Caki2 (cell line): ENCODE measurements at places on chromosomes 1 and 21. TPM values are rescaled to one million over a fixed set of nuclear protein-coding genes. Genes with fewer than 3 reads are reported as not detected.

Gene PFDN2
- 23.4 and 34.3 TPM in 2 replicates for total RNA-seq

Gene OR2L13
- not detected in 2 replicates for total RNA-seq

Gene OR2T29
- not detected in 2 replicates for total RNA-seq

Gene PGLYRP4
- not detected in 2 replicates for total RNA-seq

Gene AKR7A3
- total RNA-seq, result not detected in 2 replicates

Gene SLC45A1
- total RNA-seq, result 0.74 and 3.3 TPM in 2 replicates

Gene EXO1
- total RNA-seq, result 30.5 and 32.4 TPM in 2 replicates

Gene UHMK1
- total RNA-seq, result 25.3 and 33.6 TPM in 2 replicates

Gene GBP5
- not detected in 2 replicates for total RNA-seq

Gene VHLL
- not detected in 2 replicates for total RNA-seq

GRCh38 chr1:157119008-157119407 lies 19.2 kb downstream of the ETV3 start:
- DNase-seq, result no peak

DNA sequence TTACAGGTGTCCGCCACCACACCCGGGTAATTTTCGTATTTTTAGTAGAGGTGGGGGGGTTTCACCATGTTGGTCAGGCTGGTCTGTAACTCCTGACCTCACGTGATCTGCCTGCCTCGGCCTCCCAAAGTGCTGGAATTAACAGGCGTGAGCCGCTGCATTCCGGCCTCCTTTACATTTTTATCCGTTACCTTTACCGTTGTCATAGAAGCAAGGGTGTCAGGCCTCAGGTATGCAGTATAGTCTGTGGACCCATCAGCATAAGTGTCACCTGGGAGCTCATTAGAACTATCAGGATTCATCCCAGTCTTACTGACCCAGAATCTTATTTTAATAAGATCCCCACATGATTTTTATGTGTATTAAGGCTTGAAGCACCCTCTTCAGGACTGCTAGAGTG lies 5.4 kb downstream of the CDC42 start:
- DNase-seq, result no peak

DNA sequence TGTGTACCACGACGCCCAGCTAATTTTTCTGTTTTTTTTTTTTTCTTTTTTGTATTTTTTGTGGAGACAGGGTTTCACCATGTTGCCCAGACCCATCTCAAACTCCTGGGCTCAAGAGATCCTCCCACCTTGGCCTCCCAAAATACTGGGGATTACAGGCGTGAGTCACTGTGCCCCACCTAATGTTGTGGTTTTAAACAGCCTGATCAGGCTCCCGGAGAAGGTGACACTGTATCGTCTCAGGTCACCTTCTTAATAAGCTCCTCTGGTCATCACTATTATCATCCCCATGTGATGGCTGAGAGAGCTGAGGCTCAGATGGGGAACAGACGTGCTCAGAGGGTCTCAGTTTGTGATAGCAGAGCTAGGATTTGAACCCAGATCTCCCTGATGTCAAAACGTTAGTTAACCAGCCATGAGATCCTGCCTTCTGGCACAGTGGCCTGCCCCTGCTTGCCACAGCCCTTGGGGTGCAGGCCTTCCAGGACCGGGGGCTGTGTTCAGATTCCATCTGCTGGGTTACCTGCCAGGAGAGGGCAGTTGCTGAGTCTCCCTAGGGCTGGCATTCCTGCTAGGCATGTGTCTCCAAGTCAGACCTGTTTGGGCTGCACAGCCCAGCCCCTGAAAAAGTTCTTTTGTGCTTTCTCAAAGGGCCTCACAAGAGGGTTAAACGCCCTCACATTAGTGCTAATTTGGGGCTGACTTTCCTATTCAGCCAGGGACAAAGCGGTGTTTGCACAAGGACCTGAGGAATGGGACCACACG lies 32.7 kb upstream of the GRHL3 start:
- DNase-seq, result no peak

GRCh38 chr1:81270051-81270450 lies 530.7 kb upstream of the ADGRL2 start:
- DNase-seq, result no peak

GRCh38 chr21:27808923-27809322 lies 842.0 kb upstream of the ADAMTS5 start:
- DNase-seq, result no peak

- peak; percentile 63 for DNase-seq
Measured at GRCh38 chr1:156052862-156053767, 483 bp downstream of the UBQLN4 start.

DNA sequence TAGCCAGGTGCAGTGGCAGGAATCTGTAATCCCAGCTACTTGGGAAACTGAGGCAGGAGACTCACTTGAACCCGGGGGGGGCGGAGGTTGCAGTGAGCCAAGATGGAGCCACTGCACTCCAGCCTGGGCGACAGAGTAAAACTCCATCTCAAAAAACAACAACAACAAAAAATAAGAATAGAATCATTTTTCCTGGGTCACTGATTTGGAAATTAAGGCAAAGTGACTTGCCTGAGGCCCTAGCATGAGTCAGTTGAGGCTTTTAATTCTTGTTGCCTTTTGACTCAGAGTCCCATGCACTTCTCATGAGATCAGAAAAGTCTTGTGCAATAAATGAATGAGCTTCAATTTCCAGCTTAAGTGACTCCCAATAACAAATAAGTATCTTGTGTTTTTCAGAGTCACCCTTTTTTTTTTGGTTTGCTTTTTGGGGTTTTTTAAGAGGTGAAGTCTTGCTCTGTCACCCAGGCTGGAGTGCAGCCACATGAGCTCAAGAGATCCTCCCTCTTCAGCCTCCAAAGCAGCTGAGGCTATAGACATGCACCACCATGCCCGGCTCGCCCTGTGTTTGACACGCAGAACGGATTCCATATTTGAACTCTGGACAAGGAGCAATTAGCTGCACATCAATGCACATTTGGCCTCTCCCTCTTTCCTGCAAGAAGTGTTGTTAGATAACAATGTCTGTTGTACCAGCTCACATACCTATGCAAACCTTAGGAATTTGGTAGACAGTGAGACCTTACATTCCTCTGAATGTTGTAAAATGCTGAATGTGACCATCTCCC lies 3.4 kb upstream of the PLEKHM2 start:
- peak; percentile 95 for DNase-seq

DNA sequence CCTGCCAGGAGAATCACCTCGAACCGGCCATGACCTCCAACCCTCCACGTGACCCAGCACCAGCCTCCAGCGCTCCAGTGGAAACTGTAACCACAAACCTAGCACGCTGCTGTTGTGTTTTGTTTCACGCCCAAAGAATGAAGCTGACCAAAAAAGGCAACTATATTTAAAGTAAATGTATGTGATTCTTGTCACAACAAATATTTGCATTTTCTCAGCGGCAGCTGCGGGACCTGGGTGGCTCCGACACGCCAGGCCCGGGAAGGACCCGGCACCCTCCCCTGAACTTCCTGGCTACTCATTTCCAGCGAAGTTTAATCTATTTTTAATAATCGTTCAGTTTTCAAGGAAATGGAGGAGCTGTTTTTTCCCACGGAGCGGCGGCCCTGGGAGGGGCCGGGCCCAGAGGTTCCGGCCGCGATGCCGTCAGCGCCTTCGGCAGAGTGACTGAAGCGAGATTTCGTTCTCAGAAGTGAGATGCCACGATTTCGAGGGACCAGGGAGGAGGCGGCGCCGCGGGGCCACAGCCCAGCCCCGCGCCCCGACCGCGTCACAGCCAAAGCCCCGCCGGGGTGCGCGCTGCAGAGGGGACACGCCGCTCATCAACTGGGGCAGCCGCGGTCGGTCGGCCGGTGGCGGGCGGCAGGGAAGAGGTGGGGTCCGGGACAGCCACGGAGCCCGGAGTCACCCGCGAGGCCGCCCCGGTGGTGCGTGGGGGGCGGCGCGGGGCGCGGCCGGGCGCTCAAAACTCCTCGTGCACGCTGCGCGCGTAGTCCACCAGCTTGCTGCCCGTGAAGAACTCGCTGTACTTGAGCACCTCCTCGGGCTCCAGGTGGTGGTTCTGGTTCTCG lies 3.0 kb upstream of the TNFRSF4 start:
- no peak for DNase-seq

GRCh38 chr1:53572065-53572814 lies 113.0 kb downstream of the DMRTB1 start:
- peak; percentile 61 for DNase-seq

- no peak for DNase-seq
Measured at GRCh38 chr1:184820956-184821355, 66.3 kb upstream of the EDEM3 start.

GRCh38 chr1:63321066-63321784 lies 1.1 kb upstream of the FOXD3 start:
- no peak for DNase-seq

- DNase-seq, result no peak
Measured at GRCh38 chr1:57091642-57092041, 125.8 kb upstream of the C8B start.

DNA sequence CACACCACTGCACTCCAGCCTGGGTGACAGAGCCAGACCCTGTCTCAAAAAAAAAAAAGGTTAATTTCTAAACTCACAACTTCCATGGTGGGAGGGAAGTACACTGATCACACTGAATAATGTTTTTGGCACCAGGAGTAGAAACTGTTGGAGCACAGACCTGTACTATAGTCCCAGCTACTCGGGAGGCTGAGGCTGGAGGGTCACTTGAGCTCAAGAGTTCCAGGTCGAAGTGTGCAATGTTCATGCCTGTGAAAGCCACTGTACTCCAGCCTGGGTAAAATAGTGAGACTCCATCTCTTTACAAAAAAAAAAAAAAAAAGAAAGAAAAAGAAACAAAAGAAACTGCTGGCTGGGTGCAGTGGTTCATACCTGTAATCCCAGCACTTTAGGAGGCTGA lies 35.3 kb downstream of the TMEM50B start:
- DNase-seq, result no peak

DNA sequence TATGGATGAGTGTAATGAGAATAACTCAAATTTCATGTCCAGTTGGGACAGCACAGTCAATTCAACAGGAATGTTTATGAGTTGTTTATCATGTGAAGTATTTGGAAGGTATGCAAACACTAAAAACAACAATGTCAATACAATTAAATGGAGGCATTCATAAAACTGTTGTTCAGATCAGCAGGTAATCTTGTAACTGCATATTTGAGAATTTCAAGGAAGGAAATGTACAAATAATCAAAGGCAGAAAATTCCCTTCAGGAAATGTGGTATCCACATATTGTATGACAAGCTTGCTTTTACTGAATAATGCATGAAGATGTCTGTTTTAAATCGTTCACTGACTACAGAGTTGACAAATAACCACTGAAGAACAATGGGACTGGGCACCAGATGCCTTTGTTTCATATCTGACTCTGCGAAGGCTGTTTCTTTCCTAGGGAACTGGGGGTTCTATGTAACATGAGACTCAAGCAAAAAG lies 198.3 kb downstream of the LTN1 start:
- no peak for DNase-seq

DNA sequence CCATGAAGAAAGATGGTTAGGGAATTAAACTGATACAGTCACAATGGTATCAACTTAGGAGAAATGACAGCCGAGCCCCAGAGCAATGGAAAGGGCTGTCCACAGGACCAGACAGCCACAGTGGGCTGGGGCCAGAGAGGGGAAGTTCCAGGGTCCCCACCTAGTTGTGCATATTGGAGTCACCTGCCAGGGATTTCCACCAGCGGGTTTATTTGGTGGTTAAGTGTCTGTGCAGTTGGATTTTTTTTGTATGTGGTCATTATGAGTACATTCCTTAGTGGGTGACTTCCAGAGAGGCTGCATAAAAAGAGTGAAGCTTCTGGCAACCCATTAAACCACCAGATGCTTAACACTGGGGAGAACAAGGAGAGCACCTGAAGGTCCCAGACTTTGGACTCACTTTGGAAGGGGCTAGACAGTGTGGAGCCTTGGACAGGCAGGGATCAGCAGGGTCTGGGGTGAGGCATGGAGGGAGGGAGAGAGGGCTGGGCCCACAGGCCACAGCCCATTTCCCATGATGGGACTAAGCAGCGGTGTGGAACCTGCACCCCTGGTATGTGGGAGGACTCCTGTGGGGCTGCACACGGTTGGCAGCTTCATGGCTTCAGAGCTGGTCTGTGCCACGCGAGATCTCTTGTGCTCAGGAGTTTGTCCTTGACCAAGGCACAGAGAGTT lies 7.8 kb upstream of the PTTG1IP start:
- peak; percentile 68 for DNase-seq

GRCh38 chr1:40044110-40044509 lies 3.6 kb downstream of the CAP1 start:
- DNase-seq, result no peak

DNA sequence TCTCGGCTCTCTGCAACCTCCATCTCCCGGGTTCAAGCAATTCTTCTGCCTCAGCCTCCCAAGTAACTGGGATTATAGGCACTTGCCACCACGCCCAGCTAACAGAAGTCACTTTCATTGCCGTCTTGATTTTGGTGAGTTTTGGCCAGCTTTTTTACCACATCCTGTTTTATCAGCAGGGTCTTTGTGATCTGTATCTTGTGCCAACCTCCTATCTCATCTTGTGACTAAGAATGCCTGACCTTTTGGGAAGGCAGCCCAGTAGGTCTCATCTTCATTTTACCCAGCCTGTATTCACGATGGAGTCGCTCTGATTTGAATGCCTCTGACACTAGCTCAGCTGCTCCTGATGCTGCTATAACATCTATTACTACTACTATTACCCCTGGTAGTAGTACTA lies 46.8 kb upstream of the BARHL2 start:
- no peak for DNase-seq

GRCh38 chr1:246367041-246367440 lies 140.0 kb downstream of the SMYD3 start:
- no peak for DNase-seq

DNA sequence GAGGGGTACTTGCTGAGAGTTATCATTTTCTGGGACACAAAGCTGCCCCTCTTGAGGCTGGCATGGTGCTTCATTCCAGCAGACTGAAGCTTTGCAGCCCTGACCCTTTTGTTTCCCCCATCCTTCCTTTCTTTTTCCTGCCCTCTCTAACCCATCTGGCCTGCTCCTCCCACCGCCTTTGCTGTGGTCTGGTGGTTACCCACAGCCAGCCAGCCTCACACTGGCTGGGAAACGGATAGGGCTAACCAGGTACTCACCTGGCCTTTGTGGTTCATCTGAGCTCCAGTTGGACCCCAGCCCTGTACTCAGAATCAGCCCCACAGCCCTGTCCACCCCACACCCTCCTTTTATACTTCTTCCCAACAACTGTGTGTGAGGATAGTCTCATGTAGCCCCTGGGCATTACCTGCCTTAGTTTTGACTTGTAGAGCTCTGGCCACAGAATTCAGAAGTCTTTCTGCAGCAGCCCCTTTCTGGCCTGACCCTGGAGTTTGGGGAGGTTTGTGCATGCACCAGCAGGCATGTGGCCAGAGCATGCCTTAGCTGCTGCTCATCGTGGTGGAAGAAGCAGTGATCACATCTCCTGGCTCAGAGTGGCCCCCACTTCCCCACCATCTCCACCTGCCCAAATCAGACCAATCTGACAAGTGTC lies 138.0 kb downstream of the TRABD2B start:
- no peak for DNase-seq

DNA sequence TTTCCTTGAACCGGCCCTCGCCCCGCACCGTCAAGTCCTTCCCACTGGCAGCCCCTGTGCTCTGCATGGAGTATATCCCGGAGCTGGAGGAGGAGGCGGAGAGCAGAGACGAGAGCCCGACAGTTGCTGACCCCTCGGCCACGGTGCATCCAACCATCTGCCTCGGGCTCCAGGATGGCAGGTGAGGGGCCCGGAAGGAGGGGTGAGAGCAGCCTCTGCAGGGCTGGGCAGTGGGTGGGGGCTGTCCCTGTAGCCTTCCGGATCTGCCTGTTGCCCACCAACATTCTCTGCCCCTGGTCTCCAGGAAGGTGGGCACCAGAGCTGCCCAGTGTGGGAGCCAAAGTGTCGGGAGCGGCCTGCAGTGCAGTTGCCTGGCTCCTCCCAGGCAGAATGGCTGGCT lies 99.2 kb upstream of the ACTL8 start:
- DNase-seq, result no peak

- DNase-seq, result no peak
Measured at GRCh38 chr1:64295561-64295960, 92.1 kb downstream of the UBE2U start.
